ENCODE measurements at places on chromosomes 2 and 18.

DNA sequence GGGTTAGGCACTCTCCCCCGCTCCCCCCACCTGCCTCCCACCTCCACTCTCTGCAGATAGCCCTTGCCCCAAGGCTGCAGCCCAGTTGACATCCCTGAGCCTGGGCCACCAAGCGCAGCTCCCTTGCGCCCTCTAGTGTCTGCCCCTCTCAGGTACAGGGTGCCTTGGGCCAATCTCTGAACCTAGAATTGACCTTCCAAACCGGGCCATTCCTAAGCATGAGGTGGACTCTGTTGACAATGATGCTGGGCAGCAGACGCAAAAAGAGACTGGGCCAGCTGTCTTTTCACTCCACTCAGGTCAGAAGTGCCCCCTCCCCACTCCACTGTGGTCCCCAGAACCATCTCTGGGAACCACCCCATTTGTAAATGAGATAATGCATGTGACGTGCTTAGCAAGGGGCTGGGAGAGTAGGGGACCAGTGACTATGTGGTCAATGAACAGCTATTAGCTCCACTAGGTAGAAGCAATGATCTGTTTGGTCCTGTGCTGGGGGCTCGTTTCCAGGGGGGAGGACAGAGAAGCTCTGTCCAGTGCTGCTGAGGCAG is 43.3 kb upstream of the PLB1 start:
- peak; percentile 43 for DNase-seq

DNA sequence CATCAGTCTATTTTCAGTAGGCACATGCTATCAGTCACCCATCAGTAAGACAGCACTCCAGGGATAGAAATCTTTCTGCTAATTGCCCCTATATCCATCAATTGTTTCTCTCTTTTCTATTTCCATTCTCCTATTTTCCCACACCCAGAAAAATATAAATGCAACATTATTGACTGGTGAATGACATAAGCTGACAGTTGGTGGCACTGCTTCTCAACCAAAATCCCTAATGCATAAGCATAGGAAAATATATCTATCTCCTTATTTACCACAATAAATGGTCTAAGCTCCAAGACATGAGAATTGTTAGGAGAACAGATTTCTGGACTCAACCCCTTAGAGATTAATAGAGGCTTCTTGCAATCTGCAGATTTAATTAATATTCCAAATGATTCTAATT is 64.0 kb upstream of the REG3A start:
- no peak for DNase-seq

DNA sequence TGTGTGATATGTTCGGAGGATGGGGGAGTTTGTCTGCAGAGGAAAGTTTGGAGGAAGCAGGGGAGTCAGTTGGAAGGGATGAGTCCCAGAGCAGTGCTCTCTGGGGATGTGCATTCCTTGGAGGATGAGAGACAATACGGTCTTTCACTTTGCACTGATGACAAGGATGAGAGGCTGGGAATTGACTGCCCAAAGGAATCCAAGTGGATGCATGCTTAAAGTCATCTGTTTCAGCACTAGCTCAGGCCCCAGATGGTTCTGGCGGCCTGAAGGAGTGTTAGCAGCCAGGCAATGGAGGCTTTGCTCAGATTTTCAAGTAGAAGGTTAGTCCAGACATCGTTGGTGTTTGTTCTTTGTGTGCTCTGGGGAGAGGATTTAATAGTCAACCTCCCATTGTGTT is 100.2 kb downstream of the CRIM1 start:
- DNase-seq = no peak

DNA sequence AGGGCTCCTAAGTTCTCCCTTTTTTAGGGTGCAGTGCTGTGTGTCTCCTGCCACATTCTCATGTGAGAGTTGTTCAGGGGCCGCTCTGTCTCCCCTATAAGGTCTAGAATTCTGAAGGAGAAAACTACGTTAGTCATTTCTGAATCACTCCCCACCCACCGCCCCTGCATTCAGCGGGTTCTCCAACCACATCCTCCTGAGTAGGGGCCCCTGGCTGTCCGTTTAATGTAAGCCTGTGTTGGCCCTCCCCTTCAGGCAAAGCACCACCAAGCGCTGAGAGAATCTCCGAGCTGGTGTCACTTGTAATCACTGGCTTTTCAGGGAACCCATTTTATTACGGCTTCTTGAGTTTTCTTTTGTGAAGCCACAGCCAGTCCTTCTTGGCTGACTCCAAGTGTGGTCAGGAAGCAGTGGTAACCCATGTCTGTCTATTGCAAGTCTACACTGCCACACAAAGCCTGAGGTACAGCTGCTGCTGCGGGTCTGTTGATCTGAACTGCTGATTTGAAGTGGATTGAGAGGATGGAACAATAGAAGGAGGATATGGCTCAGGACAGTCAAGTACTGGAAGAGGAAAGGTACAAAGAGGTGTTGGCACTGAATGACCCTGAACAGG is 16.9 kb downstream of the LCT start:
- no peak for DNase-seq

- DNase-seq = no peak
These were observed 2.1 kb downstream of the DHRS9 start for GRCh38 chr2:169071455-169071854.

- no peak for DNase-seq
These were observed 603.3 kb upstream of the POU3F3 start for GRCh38 chr2:104250635-104251034.

Data from lung (tissue), 17 donors.